ENCODE measurements at places on chromosomes 7 and 10.

DNA sequence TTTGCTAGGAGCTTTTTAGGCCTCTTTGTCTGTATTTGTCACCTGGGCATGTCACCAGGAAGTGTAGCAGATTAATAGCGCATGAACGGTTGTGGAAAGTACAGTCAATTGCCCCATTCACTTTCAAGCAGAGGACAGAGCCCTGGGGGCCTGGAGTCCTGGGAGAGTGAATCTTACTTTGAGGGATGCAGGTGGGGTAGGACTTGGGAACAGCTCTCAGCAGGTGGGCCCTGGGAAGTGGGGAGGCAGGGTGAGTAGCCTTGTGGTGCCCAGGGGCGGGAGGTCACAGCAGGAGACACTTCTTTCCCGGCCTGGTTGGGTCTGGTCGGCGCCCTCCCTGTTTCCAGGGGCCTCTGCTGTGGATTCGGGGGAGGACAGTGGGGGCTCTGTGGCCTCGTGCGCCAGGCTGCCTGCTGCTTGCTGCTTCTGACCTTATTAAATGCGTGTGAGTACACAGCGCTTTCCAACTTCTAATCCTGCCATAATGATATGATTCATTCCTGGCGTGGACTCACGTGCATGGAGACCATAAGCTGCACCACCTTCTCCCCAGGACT is 51.6 kb upstream of the AQP1 start:
- DNase-seq, result no peak

- DNase-seq, result no peak
Observed at GRCh38 chr10:22317076-22317370, 835 bp downstream of the COMMD3 start.

DNA sequence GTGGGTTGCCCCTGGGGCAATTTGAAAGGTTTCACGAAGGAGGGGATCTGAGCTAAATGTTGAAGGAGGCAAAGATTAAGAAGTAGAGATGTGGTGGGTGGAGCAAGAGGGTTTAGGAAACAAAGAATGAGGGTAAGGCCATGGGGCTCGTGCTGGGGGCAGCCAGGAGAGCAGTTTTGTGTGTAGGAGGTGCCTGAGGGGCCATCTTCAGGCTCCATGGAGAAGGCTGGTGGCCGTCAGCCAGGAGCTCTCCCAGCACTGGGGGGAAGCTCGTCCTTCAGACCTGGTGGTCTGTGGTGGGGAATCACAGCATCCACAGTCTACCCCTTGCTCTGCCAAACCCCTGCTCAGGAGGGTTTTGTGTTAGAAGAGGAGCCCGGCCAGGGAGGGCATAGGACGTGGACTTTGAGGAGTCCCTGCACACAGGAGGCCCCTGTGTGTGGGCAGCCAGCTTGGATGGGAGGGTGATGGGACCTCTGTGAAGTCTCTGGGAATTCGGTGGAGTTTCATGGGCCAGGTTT is 11.8 kb upstream of the CXCL12 start:
- no peak for DNase-seq

DNA sequence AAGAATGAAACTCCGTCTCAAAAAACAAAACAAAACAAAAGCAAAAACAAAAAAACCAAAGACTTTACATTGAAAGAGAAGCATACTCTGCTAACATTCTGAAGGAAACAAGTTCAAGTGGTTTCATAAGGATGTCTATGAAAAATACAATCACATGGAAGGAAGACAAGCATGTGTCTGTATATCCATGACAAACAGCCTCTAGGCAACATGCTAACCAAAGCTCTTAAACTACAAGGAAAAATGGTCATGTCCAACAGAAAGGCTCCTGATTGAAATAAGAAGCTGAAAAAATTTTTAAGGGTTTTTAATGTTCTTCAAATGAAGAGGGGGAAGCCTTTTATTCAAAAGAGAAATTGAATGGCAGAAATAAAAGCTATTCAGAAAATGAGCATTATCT is 64.9 kb downstream of the UBE2H start:
- DNase-seq, result no peak

DNA sequence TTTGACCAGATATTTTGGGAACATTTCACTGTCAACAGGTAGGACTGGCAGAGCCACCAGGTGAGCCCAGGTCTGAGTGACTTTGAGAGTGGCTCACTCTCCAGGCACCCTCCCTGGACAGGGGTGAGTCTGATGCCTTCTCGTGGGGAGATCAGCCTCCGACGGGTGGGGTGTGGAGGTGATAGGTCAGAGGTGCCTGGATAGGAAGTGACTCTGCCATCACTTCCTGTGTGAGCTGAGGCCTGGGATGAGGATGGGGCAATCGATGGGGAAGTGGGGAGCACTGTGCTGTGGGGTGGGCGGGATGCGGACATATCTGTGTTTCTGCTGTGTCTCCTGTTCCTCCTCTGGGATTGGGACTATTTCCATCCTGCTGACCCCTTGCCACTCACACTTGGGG is 34.6 kb downstream of the IFT22 start:
- DNase-seq, result no peak

DNA sequence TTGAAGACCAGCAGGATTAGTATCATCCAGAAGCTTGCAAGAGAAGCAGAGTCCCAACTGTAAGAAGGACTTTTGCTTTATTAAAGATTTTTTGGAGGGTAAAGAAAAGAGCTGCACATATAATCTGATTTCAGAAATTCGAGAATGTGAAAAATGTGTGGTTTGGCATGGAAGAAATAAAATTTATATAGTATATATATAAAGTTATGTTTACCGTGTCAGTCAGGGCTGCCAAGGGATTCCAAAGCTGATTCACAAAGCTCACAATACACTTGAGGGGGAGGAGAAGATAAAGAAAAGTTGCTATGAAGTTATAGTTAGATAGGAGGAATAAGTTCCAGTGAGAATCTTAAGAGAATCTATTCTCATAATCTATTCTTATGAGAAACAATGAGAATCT is 231.8 kb upstream of the CACNA2D1 start:
- DNase-seq, result no peak

DNA sequence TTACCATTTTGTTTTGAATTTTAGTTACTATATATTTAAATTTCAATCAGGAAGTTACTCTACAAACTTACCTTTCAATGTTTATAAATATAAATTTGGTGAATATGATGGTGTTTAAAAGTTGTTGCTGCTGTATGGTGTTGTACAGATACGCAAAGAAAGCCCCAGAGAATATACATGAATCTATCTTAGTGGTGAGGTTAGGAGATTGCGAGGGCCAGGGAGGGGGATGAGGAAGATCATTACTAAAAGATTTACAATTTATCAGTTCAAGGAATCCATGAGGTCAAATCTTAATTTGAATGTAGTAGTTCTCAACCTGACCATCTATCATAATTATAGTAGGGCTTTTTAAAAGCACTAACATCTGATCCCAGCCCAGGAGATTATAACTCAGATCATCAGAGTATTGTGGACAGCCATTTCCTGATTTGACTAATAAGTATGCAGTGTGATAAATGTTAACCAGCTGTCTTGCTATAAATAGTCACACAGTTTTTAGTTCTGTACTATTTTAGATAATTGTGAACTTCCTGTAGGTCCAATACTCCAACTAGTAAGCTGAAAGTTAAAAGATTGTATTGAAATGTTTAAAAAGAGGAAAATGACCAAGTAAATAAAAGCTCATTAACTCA is 23.6 kb downstream of the FAM3C start:
- DNase-seq, result no peak

DNA sequence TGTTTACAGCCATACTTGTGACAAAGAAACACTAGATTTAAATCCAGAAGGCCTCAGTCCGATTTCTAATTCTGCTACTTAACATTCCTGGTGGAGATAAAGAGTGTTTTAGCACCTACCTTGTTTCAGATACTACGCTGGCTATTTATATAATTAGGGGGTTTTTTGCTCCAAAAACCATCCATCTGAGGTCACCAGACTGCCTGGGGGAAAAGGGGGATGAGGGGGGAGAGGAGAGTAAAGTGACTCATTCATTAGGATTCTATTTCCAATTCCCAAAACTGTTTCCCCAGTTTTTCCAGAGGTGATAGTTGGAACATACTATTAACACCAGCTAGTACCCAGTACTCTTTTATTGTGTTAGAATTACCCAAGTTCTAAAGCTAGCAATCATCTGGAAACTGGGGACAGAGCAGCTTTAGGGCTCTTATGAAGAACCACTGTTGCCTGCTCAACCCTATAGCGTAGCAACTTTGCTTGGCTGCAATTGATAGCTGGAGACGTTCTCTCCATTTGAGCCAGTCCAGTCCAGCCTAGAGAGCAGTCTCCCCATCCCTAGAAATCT is 6.6 kb downstream of the GCC1 start:
- DNase-seq, result no peak

- no peak for DNase-seq
Observed at GRCh38 chr10:108956149-108956548, 967.2 kb downstream of the XPNPEP1 start.

GRCh38 chr7:143248761-143249354 is 14.4 kb upstream of the GSTK1 start:
- no peak for DNase-seq

GRCh38 chr7:21104124-21104500 is 317.4 kb upstream of the SP8 start:
- no peak for DNase-seq

- no peak for DNase-seq
Observed at GRCh38 chr10:27035163-27035562, 65.1 kb downstream of the ANKRD26 start.

GRCh38 chr7:88243345-88243909 is 23.6 kb upstream of the SRI start:
- no peak for DNase-seq

GRCh38 chr7:18030758-18031157 is 3.1 kb upstream of the PRPS1L1 start:
- DNase-seq, result no peak

GRCh38 chr10:124353896-124354295 is 64.8 kb downstream of the OAT start:
- no peak for DNase-seq

- DNase-seq, result no peak
Observed at GRCh38 chr10:45249978-45250693, 65.3 kb downstream of the OR13A1 start.

- no peak for DNase-seq
Observed at GRCh38 chr7:24401628-24402593, 117.9 kb downstream of the NPY start.

DNA sequence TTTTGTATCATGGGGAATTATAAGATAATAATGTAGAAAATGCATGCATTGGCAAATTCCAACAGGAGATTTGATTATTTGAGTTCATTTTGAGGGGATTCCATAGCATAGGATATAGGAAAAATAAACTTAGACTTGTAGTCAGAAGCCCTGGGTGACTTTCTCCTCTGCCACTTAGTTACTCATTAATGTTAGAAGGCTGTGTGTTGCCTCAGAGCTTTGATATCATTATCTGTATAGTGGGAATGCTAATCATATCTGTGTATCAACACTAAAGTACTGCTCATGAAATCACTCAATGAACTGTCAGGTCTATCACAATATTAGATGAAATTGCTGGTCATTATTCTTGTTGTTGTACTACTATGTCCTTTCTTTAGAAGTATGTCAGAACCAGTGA is 23.0 kb upstream of the TEX47 start:
- DNase-seq, result no peak

GRCh38 chr7:138670594-138670993 is 30.6 kb downstream of the SVOPL start:
- DNase-seq, result no peak

GRCh38 chr10:72133517-72133916 is 45.2 kb upstream of the SPOCK2 start:
- no peak for DNase-seq

DNA sequence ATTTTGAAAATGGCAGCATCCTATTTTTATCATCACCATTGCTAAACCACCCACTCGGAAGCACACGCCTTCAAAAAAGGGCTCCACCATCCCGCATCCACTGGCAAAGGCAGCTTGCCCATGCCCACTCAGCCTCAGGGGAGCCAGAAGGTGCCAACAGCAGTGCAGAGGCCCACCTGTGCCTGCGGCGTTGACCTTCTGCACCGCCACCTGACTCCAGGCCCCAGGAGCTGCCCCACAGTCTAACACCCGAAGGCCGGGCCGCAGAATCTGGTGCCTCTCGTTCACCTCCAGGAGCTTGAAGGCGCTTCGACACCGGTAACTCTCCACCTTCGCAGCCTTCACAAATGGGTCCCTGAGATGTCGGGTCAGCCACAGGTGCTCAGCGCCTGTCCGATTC is 2.8 kb downstream of the MRM2 start:
- DNase-seq, result no peak

GRCh38 chr10:126135941-126136595 is 239.7 kb downstream of the FANK1 start:
- no peak for DNase-seq

- DNase-seq, result no peak
Observed at GRCh38 chr10:126160971-126161630, 227.2 kb downstream of the ADAM12 start.

DNA sequence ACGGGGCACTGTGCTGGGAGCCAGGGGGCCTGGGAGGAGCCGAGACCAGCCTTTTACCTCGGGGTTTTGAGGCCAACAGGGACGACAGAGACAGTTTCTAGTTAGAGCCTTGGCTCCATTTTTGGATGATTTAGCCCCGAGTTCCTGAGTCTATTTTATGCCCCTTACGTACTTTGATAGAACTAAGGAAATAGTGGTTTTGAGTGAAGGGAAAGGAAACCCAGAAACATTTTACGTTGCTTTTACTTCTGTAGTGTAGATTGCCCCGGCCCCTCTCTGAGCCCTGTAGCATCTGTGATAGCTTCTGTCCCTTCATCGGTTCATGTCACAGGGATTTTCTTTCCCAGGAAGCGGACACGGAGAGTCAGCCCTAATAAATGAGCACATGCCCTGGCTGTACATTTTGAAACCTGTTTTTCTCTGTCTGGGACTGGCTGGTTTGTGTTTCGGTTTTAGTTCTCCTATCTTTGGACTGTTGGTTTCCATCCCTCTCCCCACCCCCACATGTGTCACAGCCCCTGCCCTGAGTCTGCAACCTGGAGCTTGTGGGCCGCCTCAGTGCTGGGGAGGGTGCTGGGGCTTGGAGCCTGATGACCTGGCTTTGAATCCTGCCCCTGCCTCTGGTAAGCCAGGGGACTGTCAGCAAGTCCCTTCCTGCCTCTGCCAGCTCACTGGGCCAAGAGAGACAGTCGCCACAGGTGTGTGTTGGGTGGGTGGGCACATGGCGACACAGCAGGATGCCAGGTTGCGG is 6.9 kb upstream of the ORAI2 start:
- peak; percentile 52 for DNase-seq

- no peak for DNase-seq
Observed at GRCh38 chr7:104362756-104363155, 34.4 kb downstream of the LHFPL3 start.

GRCh38 chr7:44607141-44608068 is 978 bp downstream of the OGDH start:
- DNase-seq, result no peak

DNA sequence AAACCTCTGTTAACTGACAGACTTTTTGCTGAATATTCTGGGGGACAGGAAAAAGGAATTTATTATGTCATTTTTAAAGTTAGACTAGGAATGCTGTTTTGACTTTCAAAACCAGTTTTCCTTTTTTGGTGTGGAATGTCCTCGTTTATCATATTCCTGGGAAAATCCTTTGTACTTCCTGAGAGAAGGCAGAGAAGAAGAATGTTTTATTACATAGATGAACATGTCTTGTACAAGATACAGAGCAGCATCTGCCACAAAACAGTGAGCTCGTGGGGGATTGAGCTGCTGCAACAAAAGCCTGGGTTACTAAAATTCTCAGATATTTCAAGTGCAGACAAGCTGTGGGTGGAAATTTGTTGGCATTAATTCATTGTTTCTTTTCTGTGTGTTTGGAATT is 20.2 kb downstream of the MCU start:
- DNase-seq, result no peak

Data from activated gamma-delta T cell treated with Interleukin-2 at 50 U/mL for 16 hours (primary cell).